ENCODE measurements at places on chromosomes 3 and 15.

DNA sequence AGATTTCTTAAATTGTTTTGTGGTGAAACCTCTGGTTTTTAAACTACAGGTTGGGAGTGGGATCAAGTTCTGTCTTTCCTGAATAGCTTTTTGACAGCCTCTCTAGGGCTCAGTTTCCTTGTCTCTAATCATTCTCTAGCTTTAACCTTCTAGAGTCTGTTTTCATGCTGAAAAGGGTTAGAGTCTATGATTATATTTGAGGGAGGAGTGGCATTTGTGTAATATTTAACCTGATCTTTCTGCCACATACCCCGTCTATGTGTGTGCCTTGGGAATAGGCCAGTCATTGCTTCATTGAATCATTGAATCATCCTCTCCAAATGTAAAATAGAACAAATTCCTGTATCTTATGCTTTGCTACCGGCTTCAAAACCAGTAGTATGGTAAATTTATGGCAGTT lies 204.9 kb downstream of the KLHL25 start:
- no peak for DNase-seq

DNA sequence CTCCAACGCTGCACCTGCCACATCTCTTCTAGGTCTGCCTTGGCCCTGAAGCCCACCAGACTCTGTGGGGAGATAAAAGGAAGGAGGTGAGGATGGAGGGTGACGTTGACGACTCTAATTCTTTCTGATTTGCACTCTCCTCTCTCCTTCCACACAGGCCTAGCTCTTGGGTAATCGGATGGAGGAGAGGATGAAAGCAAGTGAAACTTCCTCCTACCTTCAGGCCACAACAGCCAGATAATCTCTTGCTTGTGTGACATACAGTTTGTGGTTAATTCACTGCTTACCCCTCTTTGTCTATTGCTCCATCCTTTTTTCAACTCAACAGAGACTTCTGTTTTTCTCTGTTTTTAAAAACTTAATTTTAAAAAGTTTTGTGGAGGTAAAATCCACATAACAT lies 208.1 kb downstream of the SV2B start:
- DNase-seq: no peak

GRCh38 chr15:22915866-22916515 lies 64.2 kb downstream of the CYFIP1 start:
- DNase-seq: no peak

GRCh38 chr3:62372621-62373041 lies 719 bp downstream of the FEZF2 start:
- no peak for DNase-seq

GRCh38 chr3:123327956-123328850 lies 120.7 kb downstream of the ADCY5 start:
- no peak for DNase-seq

- no peak for DNase-seq
Observed at GRCh38 chr3:182327196-182327681, 466.1 kb upstream of the ATP11B start.
